ENCODE measurements at places on chromosomes 3 and 15.

GRCh38 chr3:53588122-53588521 lies 93.7 kb downstream of the CACNA1D start:
- DNase-seq = peak; percentile 76

DNA sequence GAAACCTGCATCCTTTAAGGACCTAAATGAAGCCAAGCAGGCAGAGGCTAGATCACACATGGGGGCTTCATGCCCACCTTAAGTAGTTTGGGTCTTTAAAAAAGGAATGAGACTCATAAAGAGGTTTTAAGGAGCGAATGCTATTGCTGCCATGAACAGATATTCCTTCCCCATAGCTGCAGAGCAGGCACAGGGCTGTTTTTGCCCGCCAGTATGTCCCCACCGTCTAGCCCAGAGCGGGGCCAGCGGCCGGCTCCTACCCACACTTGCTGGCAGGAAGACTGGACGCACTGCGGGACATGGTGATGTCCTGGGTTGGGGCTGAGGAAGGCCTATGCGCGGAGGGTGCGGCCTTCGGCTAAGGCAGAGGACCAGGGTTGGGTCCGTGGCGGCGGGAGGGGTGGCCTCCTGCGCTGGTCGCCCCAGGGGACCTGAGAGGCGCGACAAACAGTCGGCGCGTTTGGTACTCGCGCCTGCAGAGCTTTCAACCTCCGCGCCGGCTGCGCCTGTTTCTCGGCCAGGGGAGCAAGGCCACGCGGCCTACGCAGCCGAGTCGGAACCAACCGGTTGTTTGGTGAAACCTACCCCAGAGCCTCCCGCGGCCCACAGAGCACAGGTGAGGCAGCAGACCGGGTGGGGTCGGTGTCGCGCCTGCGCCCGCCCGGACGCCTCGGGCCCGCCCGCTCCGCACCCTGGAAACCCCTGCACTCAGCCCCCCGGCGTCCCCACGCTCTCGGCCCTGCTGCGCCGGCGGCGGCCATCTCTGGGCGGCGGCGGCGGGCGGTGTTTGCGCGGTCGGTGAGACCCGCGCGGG lies at the start of gene FAIM:
FAIM (plus strand) TSS at position 450 of the 814 bp plus-strand sequence. CDS start 10,956 bp downstream, outside the sequence.
- DNase-seq = peak; percentile 84

DNA sequence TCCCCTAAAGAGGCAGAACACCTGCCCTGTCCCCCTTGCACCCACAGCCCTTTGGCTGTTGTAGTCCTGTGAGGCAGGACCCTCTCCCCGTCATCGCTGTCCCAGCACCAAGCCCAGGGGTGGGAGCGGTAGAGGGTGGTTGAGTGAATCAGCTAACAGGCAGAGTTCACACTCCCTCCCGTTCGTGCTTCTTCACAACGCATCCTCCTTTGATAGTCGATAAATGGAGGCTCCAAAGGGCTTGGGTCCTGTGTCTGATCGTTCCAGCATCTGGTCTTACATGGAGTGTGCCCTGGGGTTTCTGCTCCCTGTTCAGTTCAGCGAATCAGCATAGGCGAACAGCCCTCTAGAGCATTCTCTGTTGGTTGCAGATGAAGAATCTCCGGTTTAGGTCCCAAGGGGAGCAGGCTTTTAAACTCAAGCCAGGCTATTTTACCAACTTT lies 820 bp upstream of the HMCES start:
- peak; percentile 62 for DNase-seq

DNA sequence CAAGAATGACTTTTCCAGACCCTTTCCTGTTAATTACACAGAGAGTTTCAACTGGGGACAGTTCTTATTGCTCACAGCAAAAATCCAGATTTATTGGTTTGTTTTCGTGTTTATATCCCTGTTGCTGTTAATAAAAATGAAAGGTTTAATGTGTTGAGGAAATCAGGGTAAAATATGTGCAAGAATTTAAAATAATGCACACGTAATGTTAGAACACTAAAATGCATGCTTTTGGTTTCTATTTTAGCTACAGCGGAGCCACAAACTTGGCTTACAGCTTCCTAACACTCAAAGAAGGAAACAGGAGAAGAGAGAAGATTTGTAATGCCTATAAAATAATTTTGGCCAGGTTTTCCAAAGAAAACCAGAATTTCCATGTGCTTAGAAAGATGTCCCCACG lies 62.7 kb downstream of the CASR start:
- DNase-seq = no peak

DNA sequence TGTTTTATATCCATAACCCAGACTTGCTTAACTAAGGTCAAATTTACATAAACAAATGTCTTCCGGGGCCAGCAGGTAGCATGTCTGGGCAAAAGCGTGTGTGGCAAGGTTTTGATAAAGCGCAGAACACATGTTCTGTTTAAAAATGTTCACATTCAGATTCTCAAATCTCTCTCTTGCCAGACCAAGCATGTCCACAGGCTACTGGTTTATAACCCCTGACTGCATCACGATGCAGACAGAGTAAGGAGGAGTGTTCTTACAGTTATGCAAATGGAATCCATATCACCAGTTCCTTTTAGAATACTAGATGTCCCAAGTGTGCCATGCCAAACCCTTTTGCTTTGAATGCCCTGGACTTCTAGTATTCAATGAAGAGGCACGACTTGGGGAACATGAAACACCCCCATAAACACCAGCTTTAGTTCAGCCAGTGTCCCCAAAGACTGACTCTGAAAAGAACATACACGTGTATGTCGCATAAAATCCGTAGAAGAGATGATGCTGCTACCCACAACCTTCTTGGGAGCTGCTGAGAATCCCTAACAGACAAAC lies 412.0 kb downstream of the CNTN4 start:
- DNase-seq = no peak

GRCh38 chr3:55090291-55090690 lies 162.4 kb upstream of the LRTM1 start:
- no peak for DNase-seq

- DNase-seq = no peak
These were observed 152.2 kb upstream of the SLC2A2 start for GRCh38 chr3:171178714-171179113.

GRCh38 chr3:22729212-22729611 lies 473.9 kb upstream of the UBE2E2 start:
- no peak for DNase-seq

- DNase-seq = no peak
These were observed 106.3 kb downstream of the SMAD6 start for GRCh38 chr15:66808181-66808824.

GRCh38 chr15:64191971-64192830 lies 29.4 kb upstream of the PPIB start:
- no peak for DNase-seq

- DNase-seq = peak; percentile 61
These were observed 72.0 kb downstream of the PDZRN3 start for GRCh38 chr3:73552700-73553099.

DNA sequence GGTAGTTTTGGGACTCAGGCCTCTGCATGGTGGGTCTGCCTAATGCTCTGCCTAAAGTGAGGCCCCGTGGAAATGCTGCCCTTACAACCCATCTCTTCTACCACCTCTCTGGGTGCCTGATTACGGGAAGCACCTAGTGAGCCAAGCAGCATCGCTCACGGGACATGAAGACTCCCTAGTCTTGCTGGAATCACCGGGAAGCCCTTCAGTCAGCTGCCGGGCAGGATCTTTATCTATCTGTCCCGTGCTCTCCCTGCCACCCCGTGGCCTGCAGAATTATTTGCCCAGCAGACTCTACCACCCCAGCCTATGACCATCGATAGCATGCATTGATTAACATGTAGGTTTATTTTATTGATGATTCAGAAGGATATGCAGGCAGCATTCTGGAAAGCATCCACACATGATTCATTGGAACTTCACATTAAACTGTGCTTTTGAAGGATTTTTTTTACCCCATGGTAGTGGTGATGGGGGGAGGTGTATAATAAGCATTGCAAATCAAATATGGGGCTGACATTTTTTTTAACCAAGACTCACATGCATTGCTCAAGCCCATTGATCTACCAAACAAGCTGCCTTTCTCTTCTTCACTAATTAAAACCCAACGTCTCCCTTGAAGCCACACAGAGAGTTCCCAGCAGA lies 63.1 kb downstream of the ATP2B2 start:
- no peak for DNase-seq

DNA sequence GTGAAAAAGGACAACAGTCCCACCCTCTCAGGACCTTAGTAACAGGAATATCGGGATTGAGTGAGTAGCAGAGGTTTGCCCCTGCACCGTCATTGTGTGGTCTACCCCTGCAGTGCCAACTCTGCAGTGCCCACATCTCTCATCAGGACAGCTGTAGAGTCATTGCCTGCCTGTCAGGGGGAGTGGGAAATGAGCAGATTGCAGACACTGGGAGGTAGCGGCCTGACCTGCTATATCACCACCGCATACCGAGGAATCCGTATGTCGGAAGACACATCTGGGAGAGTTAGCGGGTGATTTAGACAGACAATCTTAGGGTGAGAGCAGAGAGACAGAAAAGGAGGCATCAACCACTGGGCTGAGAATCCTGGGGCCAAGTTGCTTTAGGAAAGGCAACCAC lies 218.1 kb downstream of the EPHB1 start:
- DNase-seq = no peak

DNA sequence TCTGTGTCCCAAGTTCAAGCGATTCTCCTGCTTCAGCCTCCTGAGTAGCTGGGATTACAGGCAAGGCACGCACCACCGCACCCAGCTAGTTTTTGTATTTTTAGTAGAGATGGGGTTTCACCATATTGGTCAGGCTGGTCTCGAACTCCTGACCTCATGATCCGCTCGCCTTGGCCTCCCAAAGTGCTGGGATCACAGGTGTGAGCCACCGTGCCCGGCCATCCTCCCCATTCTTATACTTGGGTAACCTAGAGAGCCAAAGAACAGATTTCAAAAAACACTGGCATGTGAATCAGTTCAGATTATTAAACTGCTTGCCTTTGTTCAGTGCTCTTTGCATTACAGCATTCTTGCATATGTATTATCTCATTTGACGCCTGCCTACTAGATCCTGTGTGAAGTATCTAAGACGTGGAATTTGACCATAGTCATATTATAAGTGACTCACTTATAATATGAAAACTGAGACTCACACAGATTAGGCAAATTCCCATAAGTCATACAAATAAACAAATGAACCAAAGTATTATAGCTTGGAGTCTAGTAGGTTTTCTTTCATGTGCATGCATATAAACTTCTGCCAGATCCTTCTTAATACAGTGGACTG lies 123.5 kb downstream of the UNC13C start:
- no peak for DNase-seq

GRCh38 chr3:40468018-40468417 lies 8.9 kb upstream of the ZNF619 start:
- DNase-seq = no peak

DNA sequence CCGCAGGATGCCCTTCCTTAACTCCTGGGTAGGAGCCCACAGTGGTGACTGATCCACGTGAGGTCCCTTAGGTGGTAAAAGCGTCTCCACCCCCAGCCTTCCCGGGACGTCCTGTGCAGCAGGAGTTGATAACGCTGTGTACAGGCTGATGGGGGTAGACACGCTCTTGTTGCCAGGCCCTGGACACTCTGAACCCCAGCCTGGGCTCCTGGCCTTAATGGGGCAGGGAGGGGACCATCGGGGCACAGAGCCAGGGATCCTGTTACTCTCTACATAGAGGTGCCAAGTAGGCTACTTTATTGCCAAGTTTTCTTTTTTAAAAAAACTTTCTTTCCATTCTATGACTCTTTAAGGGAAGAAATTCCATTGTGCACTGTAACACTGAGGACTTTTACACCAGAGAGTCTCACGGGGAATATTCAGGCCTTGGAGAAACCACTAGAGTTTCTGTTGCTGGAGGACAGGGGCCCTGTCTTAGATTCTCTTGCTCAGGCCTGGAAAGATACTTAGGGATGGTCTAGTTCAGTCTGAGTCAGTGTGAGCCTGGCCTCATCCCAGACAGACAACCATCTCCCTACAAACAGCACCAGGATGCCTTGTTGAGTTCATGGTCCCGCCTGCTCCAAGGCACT lies 104.3 kb upstream of the RNU6-1 start:
- DNase-seq = no peak

DNA sequence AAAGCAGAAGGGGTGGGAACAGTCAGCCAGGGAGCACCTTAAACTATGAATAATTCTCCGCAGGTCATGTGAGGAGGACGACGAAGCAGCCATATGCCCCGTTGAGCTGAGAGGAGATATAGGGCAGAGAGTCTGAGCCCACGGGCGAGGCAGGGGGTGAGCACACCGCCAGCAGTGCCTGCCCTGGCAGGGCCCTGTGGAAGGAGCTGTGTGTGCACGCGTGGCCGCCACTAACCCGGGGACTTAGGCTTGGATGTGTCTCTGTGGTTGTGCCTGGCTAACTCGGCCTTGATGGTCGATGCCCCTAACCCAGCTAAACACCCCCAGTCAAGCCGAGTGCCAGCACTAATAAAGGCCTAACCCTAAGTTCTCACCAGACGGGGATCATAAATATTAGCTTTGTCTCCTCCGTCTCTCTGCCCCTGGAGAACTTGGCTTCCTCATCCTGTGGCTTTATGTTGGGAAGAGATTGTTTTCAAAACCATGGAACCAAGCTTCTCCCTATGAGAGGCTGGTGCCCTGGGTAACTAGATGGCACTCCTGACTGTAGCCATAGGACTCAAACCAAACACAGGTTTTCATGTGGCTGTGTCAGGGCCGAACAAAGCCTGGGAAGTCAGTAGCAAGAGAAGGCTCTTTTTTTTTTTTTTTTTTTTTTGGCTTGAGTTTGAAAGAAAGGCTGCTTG lies 45.4 kb downstream of the CCK start:
- no peak for DNase-seq

DNA sequence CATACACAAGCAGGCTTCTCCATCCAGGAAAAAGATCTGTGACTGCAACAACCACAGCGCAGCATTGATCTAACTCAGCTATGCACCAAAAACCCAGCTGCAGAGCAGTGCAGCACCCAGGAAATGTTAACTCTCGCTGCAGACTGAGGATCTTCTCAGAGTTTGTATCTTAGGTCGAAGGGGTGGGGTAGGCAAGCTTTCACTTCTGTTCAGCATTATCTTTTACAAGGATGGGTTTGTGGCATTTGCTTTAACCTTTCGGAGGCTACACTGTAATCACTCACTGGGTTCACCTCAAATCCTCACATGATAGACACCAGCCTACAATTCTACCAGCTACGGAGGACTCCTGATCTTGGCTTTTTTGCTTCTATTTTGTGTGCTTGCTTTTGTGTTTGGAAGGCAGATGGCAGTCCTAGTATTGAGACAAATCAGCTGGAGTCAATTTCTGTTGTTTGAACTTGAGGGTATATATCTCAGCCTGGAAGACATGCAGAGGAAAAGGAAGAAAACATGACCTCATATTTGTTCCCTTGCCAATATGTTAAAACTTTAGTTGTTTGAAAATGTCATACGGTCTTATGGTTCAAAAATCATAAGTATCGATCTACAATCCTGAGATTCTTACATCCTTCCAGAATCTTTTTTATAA lies 25.2 kb downstream of the LRRK1 start:
- no peak for DNase-seq

DNA sequence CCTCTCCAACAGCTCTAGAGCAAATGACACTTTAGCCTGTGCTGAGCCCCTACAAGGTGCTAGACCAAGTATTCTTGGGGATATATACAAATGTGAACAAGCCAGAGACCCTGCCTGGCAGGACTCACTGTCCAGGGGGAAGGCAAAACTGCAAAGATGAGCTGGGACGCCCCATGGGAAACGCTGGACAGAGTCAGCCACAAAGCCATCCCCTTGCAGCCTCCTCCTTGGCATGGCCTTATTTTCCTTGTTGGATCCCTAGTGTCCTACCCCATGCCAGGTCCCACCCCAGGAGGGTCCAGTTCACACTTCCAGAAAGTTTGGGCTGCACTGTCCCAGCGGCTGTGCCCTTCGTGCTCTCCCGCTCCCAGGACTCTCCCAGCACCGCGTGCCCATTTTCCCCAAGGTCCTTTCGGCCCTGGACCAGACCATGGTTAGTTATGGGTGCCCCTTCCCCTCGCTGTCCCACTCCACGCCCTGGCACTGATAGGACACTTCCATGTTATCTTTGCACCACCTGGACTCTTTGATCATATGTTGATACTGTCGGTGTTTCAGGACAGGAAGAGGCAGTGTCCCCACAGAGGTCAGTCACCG lies 5.8 kb upstream of the NRROS start:
- no peak for DNase-seq
